ENCODE measurements at places on chromosomes 16 and 17.

- DNase-seq: no peak
These were observed 121.0 kb upstream of the IRX3 start for GRCh38 chr16:54407596-54407995.

GRCh38 chr16:56618138-56618537, 7.4 kb upstream of the MT1E start:
- DNase-seq: no peak

DNA sequence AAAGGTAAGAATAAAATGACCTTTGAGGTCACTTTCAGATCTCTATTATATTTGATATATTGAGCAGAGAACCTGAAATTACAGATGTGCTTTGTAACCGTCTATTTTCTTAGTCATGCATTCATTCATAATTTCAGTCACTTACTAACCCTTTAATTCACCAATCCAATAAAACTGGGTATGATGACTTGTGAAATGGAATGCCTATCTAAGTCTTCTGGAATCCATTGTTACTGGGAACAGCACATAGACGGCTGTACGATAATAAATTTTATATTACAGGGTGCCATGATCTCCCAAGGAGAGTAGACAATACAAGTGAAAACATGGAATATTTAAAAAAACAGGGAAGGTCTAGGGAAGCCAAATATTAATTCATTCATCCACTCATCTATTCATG, 22.9 kb downstream of the CDH11 start:
- DNase-seq: no peak

- no peak for DNase-seq
These were observed 54.8 kb downstream of the SPECC1 start for GRCh38 chr17:20063665-20064648.

DNA sequence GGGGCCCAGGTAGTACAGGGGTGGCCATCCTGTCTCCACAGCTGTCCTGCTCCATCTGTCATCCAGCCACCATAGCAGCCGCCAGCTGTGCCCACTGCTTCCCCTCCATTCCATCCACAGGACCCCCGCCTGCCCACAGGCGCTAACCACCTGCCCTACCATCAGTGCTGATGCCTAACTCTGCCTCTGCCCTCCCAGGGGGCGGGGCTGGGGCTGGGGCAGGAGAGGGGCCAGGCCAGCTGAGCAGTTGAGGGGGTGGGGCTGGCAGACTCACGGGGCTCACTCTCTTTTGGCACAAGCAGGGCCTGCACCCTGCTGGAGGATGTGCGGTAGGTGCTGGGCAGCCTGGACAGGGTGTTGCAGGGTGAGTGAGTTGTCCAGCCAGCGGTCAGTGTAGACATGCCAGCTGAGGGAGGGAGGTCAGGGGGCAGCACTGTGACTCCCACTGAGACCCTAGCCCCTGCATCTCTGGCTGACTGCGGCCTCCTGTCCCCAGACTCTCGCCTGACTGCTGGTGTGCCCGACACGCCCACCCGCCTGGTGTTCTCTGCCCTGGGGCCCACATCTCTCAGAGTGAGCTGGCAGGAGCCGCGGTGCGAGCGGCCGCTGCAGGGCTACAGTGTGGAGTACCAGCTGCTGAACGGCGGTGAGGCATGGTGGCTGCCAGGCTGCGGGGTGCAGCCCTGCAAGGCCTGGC, 9.6 kb downstream of the GALK1 start:
- no peak for DNase-seq
